Cardiac atrium fibroblast (primary cell): ENCODE measurements at places on chromosomes 7 and 10. TPM values are rescaled to one million over a fixed set of nuclear protein-coding genes. Genes with fewer than 3 reads are reported as not detected.

Gene ZNF425
- 2.7 and 4.1 TPM in 2 replicates for total RNA-seq

Gene NPTX2
- 49.5 and 88.5 TPM in 2 replicates for total RNA-seq

Gene ENTPD1
- total RNA-seq: 5.8 and 6.5 TPM in 2 replicates

Gene SMIM30
- total RNA-seq: 43.0 and 49.1 TPM in 2 replicates

Gene PRLHR
- total RNA-seq: not detected in 2 replicates

Gene SSBP1
- total RNA-seq: 170 and 180 TPM in 2 replicates

Gene AKR1D1
- total RNA-seq: not detected in 2 replicates

Gene CFTR
- total RNA-seq: not detected in 2 replicates

Gene PRRT4
- total RNA-seq: 1.8 TPM in 1 of 2 replicates, not detected in the other

Gene CCL24
- total RNA-seq: not detected in 2 replicates

Gene ZNF503
- 5.8 and 10.8 TPM in 2 replicates for total RNA-seq

Gene PCDH15
- not detected in 2 replicates for total RNA-seq

Gene COL13A1
- 26.9 and 27.9 TPM in 2 replicates for total RNA-seq

Gene OR2A12
- total RNA-seq: not detected in 2 replicates

Gene VWC2
- not detected in 2 replicates for total RNA-seq

Gene CALML3
- total RNA-seq: not detected in 2 replicates

Gene P4HA1
- 396 and 422 TPM in 2 replicates for total RNA-seq

Gene PON3
- total RNA-seq: not detected in 2 replicates

Gene ZNF736
- total RNA-seq: 1.3 and 4.2 TPM in 2 replicates

Gene FAM237B
- total RNA-seq: not detected in 2 replicates

Gene SEM1
- total RNA-seq: 16.4 and 22.4 TPM in 2 replicates

Gene ZCWPW1
- 0.72 and 0.81 TPM in 2 replicates for total RNA-seq
